Stimulated activated CD4-positive, alpha-beta T cell treated with anti-CD3 and anti-CD28 coated beads, Interleukin-15, amount 100 ng/mL, for 48 hours (primary cell): ENCODE measurements at places on chromosomes 5 and 9.

GRCh38 chr9:108812396-108813025, 43.3 kb downstream of the ACTL7B start:
- DNase-seq: no peak

DNA sequence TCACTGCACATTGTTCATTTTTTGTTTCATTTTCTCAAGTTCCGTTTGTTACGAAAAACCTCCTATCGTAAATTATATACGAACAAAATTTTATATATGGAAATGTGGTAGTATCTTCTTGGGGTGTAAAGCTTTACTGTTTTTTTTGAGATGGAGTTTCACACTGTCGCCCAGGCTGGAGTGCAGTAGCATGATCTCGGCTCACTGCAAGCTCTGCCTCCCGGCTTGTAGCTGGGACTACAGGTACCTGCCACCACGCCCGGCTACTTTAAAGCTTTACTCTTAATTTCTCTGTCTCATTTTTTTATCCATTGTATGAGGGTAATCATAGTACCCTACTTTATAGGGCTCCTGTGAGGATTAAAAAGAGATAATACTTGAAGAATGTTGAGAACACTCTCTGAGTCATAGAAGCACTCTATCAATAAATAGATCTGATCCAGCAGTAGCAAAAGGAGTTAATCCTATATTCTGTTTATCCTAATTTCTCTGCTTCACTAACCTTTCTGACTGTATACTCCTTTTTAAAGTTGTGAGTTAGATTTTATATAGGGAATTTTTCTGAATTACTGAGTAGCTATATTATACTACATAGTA, 5.6 kb upstream of the LRRC70 start:
- DNase-seq: no peak

DNA sequence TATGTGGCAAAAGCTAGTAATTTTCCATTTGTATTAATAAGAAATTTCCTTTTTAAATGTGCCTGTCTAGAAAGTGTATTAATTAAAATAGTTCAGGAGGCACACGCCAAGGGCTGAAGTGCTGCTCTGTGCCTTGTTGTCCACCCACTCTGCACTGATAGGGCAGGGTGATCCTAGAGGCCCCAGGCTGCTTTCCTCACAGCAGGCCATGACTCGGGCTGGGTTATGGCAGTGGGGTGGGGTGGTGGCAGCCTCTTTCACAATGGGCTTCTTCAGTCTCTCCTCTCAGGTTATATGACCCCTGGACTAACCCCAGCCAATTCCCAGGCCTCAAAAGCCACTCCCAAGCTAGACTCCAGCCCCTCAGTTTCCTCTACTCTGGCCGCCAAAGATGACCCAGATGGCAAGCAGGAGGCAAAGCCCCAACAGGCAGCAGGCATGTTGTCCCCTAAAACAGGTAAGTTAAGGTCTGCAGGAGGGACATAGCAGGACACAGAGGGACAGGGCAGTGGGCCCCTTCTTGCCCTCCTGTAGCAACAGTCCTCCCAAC, 19.5 kb downstream of the CD74 start:
- DNase-seq: no peak

DNA sequence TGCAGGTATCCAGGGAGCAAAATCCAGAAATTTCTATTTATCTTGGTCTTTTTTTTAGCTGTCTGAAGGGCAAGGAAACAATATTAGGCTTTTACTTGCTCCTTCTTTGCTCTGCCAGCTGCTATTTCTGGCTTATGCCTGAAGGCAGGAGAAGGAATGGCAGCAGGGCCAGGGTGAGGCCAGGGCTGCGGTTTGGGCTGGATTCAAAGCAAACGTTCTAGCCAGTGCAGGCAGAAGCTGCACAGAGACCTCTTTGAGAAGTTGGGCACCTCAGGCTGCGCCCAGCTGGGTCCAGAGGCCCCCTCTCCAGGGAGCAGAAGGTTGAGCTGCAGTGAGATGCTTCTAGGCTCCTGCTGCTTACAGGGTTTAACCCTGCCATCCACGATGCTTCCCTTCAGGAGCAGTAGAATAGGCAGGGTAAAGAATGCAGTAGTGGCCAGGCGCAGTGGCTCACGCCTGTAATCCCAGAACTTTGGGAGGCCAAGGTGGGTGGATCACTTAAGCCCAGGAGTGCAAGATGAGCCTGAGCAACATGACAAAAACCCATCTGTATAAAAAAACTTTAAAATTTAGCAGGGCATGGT, 201.2 kb downstream of the ADCY2 start:
- no peak for DNase-seq

DNA sequence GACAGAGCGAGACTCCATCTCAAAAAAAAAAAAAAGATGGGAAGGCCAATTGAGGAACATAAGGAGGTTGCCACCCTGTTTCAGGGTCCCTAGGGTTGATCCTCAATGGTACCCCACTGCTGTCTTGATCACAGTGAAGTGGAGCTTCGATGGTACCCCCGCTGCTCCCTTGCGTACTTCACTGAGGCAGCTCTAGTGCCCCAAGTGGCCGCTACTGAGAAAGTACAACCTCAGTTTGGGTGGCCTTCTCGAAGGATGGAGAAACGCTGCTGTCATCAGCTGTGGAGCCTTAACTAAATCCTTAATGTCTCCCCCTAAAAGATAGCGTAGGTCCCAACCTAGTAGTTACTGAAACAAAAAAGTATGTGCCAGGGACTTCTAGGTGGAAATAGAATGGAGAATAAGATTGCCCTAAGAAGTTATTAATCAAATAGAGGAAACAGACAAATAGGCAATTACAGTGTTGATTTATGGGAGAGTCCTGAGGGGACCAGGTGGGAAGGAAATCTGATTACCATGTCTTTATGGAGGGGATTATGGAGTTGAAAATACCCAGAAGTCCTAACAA, 6.3 kb downstream of the TESK1 start:
- peak; percentile 15 for DNase-seq

DNA sequence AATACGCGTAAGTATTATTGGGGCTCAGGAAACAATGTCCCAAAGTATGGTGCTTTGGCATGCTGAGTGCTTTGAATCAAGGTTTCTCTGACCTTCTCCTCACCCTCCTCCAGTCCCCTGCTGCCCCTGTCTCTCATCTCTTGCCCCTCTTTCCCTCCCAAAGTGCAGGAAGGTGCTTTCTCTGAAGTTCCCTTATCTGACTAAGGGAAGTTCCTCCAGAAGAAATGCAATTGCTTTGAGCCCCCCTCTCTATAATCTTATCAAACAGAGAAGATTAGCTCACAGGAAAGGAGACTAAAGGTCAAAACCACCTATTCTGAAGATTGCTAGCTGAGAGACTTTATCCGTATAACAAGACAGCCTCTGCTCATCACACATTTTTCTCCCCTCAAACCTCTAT, 288.1 kb downstream of the ARL15 start:
- no peak for DNase-seq

DNA sequence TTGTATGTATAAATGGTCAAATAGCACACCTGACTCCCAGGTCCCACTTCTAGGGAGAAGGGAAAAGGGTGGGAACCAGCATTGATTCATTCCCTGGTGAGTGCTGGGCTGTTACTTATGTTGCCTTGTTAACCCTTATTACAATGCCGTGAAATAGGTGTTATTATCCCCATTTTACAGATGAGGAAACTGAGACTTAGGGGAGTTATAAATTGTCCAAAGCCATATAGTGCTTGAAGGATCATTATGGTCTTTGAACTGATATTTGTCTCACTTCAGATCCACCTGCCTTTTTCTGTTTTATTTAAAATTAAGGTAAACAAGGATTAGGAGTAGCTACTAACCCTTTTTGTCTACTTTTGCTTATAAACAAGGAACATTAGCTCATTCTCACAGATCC, 16.5 kb downstream of the TMEM268 start:
- DNase-seq: no peak

DNA sequence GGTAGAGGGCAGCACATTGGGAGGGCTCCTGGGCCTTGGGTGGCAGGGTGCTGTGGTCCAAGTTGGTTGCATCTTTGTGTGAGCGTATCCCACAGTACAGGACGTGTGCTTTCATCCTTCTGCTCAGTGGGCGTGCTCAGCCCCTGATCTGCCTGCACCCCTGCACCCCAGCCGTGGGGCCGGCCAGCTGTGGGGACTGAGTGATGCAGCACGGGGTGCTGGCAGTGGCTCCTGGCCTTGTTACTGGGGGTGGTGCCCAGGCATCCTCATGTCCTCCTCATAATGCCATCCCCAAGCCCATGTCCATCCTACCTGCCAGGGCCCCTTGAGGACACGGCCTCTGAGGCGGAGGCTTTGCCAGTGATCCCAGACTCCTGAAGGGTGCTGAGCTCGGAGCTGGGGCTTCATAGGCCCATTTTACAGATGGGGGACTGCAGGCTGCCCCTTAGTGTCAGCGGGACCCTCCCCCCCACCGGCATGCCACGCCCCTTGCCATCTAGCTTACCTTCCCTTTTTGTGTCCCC, 100.7 kb downstream of the PHF2 start:
- DNase-seq: no peak

- no peak for DNase-seq
Measured at GRCh38 chr5:15522187-15522520, 22.2 kb downstream of the FBXL7 start.

GRCh38 chr9:132538071-132538470, 44.3 kb upstream of the BARHL1 start:
- DNase-seq: no peak

DNA sequence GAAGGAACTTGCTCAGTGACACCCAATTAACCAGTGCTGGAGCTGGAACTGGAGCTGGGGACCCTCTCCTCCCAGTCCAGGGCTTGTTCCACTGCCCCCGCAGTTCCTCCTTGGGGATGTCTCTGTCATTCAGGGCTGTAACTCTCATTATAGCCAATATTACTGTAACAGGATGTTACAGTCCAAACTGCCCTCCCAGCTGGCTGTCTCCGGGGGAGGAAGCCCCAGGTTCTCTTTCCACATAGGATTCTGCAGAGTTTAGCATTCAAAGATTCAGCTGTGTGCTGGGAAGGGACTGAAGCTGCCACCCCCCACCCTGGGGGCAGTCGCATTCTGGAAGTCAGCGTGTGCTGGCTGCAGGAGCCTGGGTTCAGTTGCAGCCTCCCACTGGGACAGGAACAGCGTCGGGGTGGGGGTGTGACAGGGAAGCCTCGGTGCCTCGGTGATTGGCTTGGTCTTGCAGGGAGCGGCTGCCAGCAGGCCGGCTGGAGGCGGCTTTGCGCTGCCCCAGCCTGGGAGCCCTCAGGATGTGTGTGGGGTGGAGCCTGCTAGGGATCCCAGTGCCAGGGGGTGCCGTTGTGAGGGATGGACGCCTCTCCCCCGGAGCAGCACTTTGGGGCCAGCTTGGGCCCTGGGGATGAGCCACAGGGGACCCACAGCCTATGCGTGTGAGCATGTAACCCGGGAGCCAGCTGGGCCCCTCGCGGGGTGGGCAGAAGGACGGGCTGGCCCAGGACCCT, 101.1 kb downstream of the RGS3 start:
- no peak for DNase-seq

- no peak for DNase-seq
Measured at GRCh38 chr9:117205806-117206205, 209.1 kb downstream of the ASTN2 start.

DNA sequence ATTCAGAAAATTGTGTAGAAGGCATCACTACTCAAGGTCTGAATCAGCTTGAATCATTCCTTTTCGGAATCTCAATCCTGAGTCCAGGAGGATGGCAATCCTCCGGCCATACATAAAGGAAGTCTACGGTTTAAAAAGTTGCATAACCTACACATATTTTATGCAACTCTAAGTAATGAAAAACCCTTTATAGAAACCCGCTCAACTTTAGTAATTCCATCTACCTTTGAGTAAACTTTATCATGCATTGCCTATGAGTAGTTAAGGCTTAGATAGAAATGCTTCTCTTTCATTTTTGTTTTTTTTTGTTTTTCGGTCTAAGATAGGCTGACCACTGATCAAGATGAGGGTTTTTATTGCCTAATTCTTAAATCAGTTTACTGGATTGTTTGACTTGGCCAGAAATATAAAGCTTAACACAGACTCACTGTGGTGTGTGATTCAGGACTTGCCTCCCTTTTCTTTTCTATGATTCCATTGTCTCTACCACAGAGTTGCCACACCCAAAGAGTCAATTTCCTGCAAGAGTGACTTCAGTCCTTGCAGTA, 85.0 kb downstream of the LURAP1L start:
- DNase-seq: no peak

- no peak for DNase-seq
Measured at GRCh38 chr5:110104726-110105669, 415.3 kb downstream of the MAN2A1 start.

DNA sequence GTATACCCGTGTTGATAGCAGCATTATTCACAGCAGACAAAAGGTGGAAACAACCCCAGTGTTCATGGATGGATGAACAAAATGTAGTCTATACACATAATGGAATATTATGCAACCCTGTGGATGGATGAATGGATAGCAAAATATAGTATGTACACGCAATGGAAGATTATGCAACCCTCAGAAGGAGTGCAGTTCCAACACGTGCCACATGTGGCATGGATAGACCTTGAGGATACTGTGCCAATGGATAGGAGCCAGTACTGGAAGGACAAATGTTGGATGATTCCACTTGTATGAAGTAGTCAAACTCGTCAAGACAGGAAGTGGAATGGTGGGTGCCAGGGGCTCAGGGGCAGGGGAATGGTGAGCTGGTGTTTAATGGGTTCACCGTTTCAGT, 44.9 kb downstream of the PLEKHG4B start:
- DNase-seq: no peak

DNA sequence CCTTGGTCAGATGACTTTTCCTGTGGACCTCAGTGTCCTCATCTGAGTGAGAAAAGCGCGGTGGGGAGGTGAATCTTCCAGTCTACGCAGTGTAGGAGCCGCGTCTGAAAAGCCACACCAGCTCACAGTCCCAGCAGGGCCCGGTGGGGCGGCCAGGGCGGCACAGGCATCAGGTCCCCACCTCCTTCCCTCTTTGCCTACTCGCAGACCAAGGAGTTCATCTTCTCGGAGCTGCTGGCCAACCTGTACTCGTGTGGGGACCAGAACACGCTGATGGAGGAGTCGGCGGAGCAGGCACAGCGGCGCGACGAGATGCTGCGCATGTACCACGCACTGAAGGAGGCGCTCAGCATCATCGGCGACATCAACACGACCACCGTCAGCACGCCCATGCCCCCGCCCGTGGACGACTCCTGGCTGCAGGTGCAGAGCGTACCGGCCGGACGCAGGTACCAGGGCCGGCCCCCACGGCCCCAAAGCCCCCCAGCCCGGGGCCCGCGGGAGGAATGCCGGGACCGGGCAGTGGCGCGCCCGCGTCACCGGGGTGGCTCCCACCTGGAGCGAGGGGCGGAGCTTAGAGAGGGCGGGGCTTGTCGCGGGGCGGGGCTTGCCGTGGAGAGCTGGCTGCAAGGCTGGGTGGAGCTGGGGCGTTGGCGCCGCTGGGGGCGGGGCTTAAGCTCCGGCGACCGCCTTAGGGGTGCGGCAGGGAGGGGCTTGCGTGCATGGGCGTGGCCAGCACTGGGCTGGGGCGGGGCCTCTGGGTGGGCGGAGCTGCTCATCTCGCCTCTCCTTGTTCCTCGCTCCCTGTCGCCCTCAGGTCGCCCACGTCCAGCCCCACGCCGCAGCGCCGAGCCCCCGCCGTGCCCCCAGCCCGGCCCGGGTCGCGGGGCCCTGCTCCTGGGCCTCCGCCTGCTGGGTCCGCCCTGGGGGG, 25.6 kb downstream of the GOLGA2 start:
- DNase-seq: peak; percentile 97

GRCh38 chr9:120261419-120261818, 318.5 kb downstream of the CDK5RAP2 start:
- no peak for DNase-seq
